ENCODE measurements at places on chromosomes 4 and X.

DNA sequence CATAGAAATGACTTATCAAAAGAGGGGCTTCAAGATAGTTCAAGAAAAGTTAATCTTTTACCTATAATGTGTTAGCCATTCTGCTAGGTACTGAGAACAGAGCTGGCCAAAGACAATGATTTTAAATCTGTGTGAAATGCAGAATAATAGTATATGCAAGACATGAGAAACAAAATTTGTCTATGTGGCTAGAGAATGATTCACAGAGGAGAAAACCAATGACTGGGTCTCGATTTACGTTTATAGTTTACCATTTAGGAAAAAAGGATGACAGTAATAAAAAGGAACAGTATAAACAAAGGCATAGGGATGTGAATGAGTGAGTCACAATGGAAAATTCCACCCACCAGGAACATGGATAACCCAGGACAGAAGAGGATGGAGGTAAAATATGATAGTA, 31.9 kb downstream of the NPFFR2 start:
- no peak for DNase-seq

DNA sequence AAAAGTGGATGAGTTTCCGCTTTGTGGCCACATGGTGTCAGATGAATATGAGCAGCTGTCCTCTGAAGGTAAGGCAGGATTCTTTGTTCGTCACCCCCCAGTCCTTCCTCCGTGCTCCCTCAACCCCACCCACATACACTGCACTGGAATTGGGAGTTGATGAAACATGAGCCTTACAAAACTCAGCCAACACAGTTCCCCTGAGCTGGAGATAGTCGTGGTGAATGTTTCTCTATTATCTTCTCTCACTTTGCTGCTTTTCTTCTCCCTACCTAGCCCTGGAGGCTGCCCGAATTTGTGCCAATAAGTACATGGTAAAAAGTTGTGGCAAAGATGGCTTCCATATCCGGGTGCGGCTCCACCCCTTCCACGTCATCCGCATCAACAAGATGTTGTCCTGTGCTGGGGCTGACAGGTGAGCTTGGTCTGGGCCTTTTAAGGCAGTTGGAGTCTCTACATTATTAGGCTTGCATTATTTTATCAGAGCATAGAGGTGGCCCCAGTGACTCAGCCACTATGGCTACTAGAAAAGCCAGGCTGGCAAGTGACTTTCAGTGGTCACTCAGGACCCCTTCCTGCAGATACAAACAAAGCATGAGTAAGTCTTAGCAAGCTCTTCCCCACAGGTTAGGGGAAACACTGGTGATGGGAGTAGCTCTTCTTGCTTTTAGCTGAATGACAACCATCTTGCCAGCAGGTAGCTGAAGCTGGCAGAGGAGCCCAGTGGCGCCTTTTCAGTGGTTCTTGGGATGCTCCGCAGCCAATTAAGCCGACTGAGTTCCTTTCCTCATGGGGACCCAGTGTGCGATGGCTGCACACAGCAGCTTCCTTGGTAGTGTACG, 1.6 kb downstream of the RPL10 start:
- DNase-seq, result no peak

GRCh38 chr4:16264798-16265197, 38.5 kb upstream of the TAPT1 start:
- no peak for DNase-seq

GRCh38 chr4:71269233-71269632, 69.6 kb upstream of the SLC4A4 start:
- no peak for DNase-seq

DNA sequence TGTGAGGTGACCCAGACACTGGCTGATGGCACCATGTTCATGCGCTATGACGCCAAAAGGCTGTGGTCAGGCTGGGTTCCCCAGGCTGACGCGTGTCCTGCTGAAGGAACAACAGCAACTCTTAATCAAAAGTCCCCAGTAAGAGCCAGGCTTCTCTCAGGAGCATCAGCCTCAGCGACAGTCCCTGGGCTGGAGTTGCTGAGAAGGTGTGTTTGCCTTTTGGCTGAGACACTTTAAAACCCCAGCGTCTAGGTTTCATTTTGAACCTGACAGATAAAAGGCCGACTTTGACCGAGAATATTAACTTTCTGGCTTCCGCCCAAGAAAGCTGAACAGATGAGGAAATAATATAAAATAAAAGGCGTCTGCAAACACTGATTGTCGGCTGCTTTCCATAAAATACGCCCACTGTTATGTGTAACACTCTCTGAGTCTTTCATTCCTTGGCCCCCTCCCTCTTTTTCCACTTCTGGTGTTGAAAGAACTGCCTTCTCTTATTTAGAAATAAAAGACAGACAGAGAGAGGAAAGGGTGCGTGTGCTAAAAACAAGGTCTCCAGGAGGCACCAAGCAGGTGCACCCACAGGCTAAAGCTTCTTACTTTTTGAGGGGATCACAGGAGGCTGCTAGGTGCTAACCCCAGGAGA, 373.6 kb downstream of the MID1IP1 start:
- DNase-seq, result no peak

DNA sequence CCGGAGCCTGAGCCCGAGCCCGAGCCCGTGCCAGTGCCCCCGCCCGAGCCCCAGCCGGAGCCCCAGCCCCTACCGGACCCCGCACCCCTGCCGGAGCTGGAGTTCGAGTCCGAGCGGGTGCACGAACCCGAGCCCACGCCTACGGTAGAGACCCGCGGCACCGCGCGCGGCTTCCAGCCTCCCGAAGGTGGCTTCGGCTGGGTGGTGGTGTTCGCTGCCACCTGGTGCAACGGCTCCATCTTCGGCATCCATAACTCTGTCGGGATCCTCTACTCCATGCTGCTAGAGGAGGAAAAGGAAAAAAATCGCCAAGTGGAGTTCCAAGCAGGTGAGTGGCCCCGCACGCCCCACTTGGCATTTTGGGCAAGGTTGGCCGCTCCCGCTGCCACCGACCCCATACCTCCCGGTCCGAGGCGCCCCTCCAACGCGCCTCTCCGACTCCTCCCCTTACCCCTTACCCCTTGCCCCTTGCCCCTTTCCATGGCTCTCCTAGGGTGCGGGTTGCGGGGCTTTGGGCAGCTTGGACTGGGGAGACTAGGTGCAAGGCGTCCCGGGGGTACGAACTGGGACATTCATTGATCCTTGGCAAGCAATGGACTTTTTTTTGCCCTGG, 553 bp downstream of the SLC16A2 start:
- DNase-seq, result no peak

DNA sequence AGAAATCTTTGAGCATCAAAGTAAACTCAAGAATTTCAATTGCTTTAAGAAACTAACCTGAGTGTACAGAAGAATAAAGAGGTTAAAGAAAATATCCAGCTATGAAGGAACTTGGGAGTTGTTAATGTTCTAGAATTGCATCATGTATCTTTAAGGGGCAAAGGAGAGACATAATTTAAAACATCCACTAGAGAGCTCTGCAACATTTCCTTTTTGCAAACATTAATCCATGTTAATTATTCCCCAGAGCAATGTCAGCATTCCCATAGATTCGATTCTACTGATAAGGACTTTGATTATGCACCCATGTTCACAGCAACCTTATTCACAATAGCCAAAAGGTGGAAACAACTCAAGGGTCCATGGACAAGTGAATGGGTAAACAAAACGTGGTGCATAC, 80.2 kb upstream of the SORBS2 start:
- DNase-seq, result no peak

GRCh38 chr4:109276482-109277095, 25.9 kb downstream of the COL25A1 start:
- no peak for DNase-seq

DNA sequence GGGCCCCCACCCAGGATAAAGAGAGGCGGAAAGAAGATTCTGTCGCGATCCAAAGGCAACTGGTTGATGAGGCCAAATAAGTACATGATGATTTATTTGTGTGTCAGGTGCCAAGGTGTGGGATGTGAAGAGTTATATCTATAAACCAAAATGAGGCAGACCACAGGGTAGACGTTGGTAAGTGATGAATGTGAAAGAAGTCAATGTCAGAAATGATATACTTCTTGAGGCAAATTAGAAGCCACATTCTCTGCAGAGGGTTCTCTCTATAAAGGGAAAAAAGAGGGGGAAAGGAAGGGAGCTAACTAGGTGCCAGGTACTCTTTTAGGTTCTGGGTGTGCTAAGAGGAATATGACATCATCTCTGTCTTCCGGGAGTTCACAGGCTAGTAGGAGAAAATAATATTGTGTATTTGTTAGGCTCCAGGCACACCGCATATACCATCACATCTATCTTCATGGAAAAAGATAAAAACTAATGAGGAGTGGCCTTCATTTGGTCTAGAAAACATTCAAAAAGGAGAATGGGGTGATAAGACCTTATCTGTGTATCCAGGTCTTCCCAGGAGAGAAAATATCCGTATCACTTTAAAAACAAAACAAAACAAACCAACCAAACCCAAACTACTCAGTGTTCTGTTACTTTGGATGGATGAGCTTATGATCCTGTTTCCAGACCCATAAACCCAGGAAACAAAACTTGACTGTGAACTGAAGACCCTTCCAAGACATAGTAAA, 4.8 kb upstream of the SH2D1A start:
- no peak for DNase-seq
